ENCODE measurements at places on chromosomes 1 and 21.
A peak's percentile ranks its signal among the peaks of the same experiment; 100 is the strongest.

GRCh38 chr1:159795534-159795933 is 6.6 kb upstream of the FCRL6 start:
- DNase-seq, result no peak

DNA sequence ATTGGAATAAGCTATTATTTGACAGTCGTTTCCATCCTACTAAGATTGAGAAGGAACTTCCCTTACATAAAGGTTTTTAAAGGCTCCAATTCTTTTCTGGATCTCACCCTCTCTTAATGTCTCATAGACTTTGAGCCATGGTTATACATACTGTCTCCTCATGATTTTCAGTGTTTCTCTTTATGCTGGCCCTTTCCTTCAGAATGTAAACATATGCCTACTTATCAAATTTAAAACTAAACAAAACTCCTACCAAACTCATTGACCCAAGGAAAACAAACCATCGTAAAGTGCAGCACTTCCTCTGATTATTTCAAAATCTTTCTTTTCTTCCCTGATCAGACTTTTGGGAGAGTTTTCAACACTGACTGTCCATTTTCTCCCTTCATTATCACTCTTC is 163.4 kb upstream of the DPYD start:
- DNase-seq, result no peak

GRCh38 chr1:55626326-55626725 is 411.2 kb upstream of the USP24 start:
- DNase-seq, result peak; percentile 54

GRCh38 chr1:160124705-160125478 is 9.3 kb downstream of the ATP1A2 start:
- peak; percentile 91 for DNase-seq

DNA sequence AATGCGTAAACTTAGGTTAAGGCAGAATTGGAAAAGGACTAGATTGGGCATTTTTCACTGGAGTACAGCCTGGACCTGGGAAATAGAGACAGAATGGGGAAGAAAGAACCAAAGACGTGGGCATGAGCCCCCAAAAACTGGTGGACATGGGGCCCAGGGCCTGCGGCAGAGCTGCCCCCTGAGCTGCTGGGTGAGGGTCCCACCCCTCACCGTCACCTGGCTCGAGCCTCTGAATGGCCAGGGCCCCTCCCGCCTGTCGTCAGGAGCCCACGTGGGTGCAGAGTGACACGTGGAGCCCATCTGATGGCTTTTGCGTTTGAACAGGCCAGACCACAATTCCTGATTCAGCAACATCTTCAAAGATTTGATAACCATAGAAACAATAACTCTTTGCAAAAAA is 360.9 kb upstream of the VAMP3 start:
- no peak for DNase-seq

GRCh38 chr1:226602186-226603021 is 53.8 kb downstream of the STUM start:
- peak; percentile 98 for DNase-seq

- no peak for DNase-seq
These were observed 287.5 kb upstream of the B3GALT2 start for GRCh38 chr1:193473932-193474331.

DNA sequence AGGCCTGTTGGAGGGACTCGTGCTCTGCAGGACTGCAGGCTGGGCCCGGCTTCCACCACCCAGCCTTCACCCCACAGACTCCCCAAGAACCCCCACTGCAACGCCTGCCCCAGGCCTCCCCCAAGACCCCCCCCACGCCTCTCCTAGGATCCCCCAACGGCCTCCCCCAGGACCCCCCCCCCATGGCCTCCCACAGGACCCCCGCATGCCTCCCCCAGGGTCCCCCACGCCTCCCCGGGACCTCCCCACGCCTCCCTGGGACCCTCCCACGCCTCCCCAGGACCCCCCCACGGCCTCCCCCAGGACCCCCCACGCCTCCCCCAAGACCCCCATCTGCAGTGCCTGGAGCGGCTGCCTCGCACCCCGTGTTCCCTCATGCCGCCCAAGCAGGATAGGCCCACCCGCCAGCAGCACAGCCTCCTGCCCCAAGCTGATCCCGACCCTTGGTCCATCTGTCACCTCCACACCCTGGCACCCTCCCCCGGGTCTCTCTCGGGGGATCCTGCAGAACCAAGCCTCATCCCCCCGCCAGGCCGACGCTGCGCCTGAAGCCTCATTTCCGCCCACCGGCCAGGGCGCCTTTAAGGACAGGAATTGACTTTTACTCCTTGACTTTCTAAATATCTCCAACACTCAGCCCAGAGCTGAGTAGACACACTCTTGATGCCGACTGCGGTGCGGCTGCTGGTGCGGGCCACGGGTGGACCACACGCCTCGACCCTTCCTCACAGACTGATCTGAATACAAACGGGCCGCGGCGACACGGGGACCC is 14.1 kb upstream of the RNF223 start:
- DNase-seq, result no peak

DNA sequence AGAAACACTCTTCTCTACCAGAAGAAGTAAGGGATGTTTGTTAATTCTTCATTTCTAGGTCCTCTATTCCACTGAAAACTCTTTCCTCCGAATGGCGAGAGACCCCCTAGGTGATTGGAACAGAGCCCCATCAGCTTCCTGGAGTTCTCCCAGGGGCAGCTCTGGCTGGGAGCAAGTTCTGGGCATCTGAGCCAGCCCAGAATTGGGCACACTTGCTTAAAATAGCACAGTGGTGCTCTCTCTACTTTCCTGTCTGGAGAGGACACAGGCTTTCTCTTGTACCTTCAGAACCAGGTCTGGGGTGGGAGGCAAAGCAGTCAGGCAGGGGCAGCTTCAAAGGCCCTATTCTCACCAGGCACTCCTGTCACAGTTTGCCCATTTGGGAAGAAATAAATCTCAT is 83.2 kb upstream of the CNTN2 start:
- DNase-seq, result no peak

- peak; percentile 39 for DNase-seq
These were observed 4.0 kb downstream of the ARHGEF19 start for GRCh38 chr1:16208270-16208987.

Measured in fibroblast of mammary gland (primary cell).